ENCODE measurements at places on chromosomes 5 and 9.
A peak's percentile ranks its signal among the peaks of the same experiment; 100 is the strongest.

DNA sequence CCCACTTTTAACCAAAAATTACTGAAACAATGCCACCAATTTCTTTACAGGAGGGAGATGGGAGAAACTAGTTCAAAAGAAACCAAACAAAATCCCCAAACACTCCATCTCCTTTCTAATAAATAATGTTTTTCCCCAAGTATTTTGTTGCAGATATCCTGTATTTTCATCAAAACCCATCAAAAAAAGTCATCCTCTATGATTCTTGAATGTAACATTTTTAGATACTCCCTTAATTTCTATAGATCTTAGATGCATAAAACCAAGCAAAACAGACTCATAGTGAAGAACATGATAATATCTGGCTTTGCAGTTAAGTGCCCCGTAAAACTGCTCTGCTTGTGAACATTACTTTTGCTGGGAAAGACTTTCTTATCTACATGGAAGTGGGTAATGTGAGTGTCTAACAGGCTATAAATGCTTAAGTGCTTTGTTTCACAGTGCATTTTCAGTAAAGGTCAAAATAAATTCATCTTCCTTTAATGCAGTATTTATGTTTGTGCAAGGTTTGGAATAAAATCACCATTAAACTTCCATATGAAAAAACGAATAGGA lies 77.3 kb upstream of the TBCA start:
- no peak for DNase-seq

DNA sequence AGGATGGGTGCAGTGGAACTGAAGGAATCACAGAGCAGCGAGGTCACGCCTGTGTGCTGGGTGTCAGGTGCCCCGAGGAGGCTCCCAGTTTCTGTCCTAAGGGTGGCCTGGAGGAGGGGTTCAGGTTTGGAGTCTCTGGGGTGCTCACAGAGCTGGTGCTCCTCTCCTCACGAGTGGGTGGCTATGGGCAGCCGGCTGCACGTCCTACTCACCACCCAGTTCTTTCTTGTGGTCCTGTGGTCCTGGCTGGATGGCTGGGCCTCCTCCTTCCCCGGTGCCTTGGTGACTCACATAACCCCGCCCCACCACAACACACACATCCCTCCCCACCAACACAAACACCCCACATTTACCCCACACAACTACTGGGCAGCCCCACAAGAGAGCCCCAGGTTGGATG lies 9.9 kb upstream of the PTGS1 start:
- no peak for DNase-seq

DNA sequence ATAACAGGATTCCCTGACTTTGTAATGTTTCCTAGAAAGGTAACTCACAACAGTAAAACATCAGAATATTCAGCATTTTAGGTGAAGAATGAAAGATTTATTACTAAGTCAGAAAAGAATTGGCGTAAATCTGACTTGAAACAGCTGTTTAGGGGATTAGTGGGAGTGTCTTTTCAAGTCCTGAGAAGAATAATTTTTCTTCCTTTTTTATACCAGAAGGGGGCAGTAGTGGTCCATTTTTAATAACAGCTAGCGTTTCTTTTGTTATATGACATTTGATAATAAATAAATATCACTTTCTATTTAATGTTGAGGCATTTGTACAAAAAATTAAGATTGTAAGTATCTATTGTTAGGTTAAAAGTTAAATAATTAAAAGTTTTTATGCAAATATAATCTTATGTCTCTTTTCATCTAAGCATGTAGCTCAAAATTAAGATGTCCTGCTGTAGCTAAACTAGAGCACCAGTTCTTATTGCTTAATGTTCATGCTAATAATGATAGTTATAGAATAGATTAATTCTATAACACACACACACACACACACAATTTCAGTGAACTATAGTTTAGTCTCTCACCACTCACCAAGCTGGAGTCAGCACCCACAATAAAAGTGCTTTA lies 258.7 kb upstream of the ARRDC3 start:
- no peak for DNase-seq

GRCh38 chr9:83299094-83299493 lies 236.2 kb upstream of the RASEF start:
- no peak for DNase-seq

- DNase-seq, result no peak
These were observed 3.9 kb downstream of the FLT4 start for GRCh38 chr5:180645274-180646204.

- DNase-seq, result no peak
These were observed 199.3 kb upstream of the SEMA6A start for GRCh38 chr5:116773926-116774325.

DNA sequence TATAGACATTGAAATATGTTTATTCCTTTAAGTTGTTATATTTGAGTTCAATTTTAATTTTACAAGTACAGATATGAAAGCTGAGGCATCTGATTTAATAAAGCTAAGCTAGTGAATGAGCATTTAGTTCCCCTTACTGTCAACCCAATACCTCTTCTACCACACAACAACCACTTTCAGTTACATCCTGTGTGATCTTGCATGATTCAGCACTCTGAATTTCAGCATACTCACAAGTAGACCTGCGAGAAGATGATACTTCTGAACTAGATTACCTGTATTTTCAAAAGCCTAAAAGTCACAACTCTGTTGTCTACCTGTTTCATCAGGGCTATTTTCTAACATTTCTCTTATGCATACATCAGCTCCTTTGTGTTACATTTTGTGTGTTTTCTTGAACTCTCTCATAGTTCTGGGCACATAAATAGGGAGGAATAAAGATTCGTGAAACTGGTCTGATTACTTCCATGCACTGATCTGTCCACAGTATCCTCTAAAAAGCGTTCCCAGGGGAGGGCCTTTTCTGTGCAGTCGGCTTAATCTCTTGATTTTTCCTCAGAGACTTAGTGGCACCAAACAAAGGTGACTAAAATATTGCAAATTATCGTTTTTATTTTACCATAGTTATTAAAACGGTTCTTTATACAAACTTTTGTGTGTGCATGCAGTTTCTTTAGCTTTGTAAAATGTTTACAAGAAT lies 2025.5 kb upstream of the NUDT12 start:
- DNase-seq, result no peak

DNA sequence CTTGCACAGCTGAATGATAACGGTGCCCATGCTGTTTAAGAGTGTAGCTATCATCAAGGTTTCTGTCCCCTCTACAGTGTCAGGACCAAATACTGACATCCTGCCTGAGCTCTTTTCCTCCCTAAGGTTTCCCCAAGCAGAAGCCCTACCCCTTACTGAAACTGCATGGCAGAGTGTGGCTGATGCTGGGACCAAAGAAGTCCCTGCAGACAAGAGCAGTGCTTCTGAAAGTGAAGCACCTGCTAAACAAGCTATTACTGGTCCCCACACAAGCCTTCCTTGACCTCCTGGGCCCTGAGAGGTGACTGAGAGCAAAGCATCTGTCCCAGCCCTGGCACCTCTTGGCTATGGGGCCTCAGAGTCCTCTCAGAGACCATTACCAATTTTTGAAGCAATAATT lies 56.1 kb downstream of the CFAP90 start:
- DNase-seq, result no peak

GRCh38 chr5:59529239-59529638 lies 364.3 kb downstream of the PDE4D start:
- DNase-seq, result no peak

DNA sequence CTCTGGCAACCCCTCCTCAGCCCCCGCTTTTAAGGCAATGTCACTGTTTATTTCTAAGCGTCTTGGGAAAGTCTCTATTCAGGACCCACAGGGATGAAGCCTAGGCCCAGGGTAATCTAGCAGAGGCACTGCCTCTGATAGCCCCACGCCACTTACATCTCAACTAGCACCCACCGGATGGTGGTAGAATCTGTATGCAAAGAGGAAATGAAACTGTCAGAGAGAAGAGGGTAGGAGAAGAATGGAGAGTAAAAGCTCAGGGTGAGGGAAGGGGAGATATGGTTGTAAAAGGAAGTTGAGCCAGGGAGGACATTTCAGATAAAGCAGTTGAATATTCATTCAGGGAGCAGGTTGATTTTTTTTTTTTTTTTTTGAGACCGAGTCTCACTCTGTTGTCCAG lies 3.0 kb downstream of the FRRS1L start:
- no peak for DNase-seq

DNA sequence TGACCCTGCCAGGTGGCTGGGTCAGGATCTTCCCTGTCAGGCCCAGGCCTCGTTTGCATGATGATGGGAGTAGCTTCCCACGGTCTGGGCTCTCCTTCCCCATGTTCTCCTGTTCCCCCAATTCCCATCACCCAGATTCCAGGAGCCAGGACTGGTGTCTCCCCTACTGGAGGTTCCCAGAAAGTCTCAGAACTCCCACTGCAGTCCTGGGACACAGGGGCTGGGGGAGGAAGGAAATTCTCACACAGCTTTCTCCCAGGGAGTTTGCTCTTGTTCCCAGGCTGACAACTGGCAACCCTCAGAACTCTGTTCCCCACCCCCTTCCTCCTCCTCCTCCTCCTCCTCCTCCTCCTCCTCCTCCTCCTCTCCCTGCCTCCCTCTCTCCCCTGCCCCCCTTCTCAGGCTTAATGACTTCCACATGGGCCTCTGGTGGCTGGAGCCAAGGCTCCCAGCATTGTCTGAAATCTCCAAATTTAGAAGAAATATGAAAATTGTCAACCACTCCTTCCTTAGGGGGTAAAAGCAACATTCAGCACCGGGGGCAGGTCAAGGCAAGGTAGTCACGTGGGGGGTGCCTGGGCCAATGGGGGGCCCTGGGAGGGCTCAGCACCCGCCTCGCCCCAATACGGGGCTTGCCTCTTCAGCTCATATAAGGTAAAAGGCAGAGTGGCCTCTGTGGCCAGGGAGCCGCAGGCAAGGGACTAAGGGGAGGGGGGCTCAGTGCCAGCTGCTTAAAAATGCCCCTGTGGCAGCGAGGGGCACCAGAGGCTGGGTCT lies 27.3 kb upstream of the IL17B start:
- DNase-seq, result no peak

- DNase-seq, result no peak
These were observed 433.4 kb downstream of the TMEM38B start for GRCh38 chr9:106127776-106128175.

GRCh38 chr9:114098021-114098935 lies 814 bp downstream of the KIF12 start:
- DNase-seq, result peak; percentile 43

GRCh38 chr5:172305380-172305779 lies 21.8 kb upstream of the UBTD2 start:
- no peak for DNase-seq

DNA sequence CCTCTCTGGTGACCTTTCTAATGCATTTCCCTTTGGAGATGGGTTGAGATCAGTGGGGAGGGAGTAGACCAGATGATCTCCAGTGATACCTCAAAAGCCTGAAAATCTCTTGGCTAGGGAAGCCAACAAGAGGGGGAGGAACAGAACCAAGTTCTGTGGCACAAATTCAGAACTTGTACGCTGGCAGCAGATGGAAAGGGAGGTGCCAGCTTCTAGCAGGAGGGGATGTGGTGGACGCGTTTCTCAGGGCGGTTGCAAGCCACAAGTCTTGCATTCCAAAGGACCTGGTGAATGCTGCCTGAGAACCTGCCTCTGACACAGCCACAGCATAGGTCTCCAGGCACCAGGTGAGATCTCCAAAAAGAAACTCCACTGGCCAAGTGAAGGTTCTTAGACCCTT lies 13.4 kb downstream of the SLIT3 start:
- no peak for DNase-seq

- DNase-seq, result no peak
These were observed 1860.7 kb upstream of the WWC1 start for GRCh38 chr5:166430491-166431319.

- no peak for DNase-seq
These were observed 111.0 kb upstream of the NFIB start for GRCh38 chr9:14424983-14425382.

- DNase-seq, result no peak
These were observed 208.2 kb downstream of the DMRTA1 start for GRCh38 chr9:22654833-22655232.

DNA sequence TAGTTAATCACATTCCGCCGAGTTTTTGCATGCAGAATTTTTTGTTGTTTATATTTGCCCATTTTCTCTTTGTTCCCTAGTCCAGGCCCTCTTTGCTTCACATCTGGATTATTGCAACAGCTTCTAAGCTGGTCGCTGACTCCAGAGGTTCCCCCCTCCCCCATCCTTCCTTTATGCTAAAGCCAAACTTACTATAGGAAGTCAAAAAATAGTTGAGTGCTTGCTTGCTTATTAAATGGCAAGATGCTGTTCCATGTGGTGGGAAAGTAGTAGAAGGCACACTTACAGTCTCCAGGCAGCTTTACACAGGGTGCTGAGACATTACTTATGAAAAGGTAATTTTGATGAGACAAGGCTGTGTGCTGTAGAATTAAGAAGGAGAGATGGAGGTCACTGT lies 1.3 kb downstream of the ZBTB34 start:
- DNase-seq, result no peak

DNA sequence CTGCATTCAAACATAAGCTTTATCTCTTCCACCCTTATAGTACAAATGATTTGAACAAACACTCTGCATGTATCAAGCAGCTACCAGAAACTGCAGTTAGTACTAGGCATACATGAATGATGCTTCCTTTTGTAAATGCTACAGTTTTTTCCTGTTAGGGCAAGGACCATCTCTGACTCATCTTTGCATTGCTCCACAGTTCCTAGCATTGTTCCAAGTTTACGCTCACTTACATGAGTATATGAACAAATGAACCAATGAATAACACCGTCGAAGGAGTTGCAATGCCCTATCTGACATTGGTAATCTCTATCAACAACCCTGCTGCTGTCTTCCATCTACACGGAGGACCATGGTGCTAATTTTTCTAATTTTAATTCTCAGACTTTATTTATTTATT lies 2.1 kb upstream of the ALDH7A1 start:
- DNase-seq, result no peak
